CD4-positive, CD25-positive, alpha-beta regulatory T cell (primary cell): ENCODE measurements at places on chromosomes 6 and 20. TPM values are rescaled to one million over a fixed set of nuclear protein-coding genes. Genes with fewer than 3 reads are reported as not detected.

GRCh38 chr6:87151781-87152525 lies 3.4 kb upstream of the ZNF292 start:
- DNase-seq = peak; percentile 84

DNA sequence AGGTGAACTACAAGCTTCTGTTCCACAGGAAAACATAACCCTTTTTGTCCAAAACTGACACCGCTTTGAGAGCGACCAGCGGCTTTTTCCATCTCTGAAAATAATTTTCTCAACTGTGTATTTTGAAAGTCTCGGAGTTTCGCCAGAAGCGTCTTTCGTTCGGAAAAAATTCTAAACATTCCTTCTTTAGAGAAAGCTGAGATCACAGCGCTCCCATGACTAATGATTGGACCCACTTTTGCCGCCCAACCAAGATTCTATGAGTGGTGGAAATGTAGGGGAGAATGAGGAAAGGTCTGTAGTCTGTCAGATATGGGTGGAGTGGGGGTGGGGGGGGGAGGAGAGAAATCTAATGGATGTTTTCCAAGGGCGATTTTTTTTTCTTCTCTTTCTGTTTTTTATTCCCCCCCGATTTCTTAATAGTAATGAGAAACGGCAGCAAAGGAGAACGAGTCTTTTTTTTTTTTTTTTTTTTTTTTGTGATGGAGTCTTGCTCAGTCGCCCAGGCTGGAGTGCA lies 189.3 kb downstream of the TRIM27 start:
- DNase-seq = no peak

DNA sequence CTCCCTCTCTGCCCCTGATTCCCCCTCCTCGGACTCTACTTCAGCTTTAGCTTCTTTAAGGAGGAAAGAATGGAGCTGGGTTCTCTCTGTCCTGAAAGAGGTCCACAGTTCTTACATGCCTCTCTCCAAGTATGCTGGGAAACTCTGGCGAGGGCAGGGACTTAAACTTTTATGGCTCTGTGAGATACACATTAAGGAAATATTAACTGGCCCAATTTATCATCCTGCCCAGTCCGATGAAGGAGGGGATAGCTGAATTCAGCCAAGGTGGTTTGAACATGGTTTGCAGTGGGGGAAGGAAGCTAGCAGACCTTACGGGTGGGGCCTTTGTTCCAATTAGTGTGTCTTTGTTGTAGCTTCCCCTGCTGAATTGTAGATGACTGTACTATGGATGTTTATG lies 121.7 kb downstream of the EYA4 start:
- no peak for DNase-seq

DNA sequence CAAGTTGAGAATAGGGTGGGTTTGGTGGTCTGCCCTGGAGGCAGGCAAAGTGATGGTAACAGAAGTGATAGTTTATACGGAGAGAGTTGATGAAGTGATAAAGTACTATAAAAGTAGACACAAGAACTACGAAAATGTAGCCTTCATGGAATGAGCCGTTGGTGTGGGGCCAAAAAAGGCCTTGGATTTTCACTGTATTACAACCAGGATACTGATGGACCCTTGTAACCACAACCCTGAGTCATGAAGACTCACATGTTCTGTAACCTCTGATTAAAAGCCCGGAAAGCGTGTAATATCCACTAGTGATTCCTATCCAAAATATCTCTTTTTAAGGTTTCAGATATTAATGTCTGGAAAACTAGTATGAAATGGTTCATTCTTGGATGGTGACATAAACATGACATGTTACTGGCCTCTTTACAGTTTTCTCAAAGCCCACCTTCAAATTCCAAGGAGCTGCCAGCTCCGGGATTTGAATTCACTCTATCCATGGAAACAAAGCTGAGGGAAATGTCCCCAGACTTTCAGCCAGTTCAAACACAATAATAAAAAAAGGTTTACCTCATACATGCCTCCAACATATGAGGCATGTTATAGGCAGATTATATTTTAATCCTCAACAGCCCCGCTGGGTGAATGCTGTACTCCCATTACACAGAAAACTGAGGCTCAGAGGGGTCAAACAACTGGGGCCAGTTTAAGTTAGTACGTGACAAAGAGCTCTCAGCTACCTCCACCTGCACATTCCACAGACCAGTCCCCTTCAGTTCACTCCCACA lies 55.4 kb downstream of the MRPL14 start:
- no peak for DNase-seq

- DNase-seq = peak; percentile 55
Observed at GRCh38 chr6:20092071-20092566, 120.2 kb downstream of the MBOAT1 start.

GRCh38 chr6:132607544-132608233 lies 16.4 kb downstream of the TAAR2 start:
- DNase-seq = no peak

GRCh38 chr20:42270539-42270938 lies 652.4 kb upstream of the CHD6 start:
- DNase-seq = no peak

DNA sequence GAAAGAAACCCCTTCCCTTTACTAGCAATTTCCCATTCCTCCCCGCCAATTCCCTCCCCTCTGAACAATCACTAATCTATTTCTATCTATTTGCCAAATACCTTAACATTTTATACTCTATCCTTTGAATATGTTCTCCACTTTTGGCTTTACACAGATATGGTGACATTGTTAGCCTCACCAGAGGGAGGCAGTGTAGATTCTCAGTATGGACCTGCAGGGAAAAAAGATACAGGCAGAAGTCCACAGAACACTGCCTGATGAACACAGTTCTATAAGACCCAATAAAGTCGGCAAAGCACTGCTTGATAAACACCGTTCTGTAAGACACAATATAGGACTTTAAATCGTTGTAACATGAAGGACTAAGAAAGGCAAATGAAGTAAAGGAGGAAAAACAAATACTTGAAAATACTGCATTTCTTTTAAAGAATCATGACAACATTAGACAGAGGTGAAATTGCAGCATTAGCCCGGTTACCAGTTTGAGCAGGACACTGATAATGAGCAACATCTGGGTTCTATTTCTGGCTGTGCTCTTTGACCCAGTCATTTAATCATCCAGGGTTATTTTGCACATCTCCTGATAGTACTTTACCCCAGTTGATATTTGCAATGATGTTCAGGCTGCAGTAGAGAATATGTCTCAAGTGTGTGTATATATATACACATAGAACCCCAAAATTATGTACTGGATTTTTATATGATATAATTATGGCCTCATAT lies 296.8 kb downstream of the UTRN start:
- DNase-seq = no peak

DNA sequence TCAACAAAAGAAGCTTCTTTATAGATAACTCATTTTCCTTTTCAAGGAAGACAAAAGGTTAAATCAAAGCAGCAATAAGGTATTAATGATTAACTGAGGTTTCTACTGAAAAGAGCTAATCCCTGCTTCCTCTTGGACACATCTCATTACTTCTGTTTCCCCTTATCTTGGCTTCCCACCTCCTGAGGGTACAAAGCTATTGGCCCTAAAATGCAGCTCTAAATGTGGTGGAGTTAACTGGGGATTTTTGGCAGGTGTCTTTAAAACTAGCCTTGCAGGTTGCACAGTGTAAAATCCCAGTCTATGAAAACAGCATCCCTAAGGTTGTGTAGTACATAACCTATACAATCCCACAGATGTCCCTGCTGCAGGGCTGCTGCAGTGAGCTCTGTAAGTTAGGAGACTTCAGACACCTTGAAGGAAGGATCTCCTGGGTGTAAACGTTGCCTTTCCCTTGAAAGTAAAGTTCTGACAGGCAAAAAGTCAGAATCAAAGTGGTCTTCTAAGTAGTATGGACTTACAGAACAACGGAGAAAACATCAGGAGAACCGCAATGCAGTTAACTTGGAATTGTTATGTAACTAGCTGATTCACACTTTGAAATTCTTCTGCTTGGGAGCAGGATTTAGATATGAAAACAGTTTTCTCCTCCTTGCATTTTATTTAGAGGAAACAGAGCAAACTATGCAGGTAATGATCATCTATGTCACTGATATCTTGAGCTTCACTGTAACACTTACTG lies 71.7 kb upstream of the TRAF3IP2 start:
- no peak for DNase-seq

GRCh38 chr20:2398449-2398848 lies 17.7 kb downstream of the TGM6 start:
- no peak for DNase-seq

Gene SIM1
- total RNA-seq = 0.64 TPM

Gene LY6G6F
- 1.5 TPM for total RNA-seq

Gene ZNF343
- total RNA-seq = 3.8 TPM

Gene SOBP
- total RNA-seq = not detected

Gene CCN6
- total RNA-seq = not detected

Gene MTFR2
- 3.7 TPM for total RNA-seq

Gene ME1
- not detected for total RNA-seq

Gene GLP1R
- not detected for total RNA-seq

Gene FERMT1
- total RNA-seq = not detected

Gene CST5
- not detected for total RNA-seq
